ENCODE measurements at places on chromosomes 1 and 21. TPM values are rescaled to one million over a fixed set of nuclear protein-coding genes. Genes with fewer than 3 reads are reported as not detected.

FMO1 gene
- not detected for total RNA-seq

- DNase-seq = no peak
These were observed 9.8 kb downstream of the PTGFR start for GRCh38 chr1:78500529-78500928.

DNA sequence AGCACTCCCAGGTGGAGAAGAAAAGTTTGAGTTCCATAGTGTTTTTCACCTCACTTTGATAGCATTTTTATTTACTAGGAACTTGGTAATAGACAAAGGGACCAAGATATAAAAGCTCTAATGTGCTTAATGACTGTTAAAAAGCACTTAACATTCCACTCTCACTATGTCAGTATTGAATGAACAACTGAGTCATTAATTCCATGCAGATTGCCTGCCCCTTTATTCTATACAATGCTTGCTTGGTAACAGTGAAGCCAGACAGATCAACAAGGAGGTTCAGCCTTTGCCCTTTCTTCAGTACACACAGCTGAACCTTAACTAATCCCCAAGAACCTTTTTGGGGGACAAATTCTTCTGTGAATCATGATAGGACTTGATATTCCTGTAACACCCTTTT lies 425.5 kb downstream of the NUF2 start:
- DNase-seq = no peak

GRCh38 chr1:25735956-25736529 lies 64.0 kb upstream of the SELENON start:
- DNase-seq = no peak

GRCh38 chr1:203177470-203178039 lies 1.9 kb upstream of the MYBPH start:
- DNase-seq = no peak

- DNase-seq = no peak
These were observed 56.6 kb upstream of the C1orf21 start for GRCh38 chr1:184329962-184330868.

- no peak for DNase-seq
These were observed 274.1 kb downstream of the FOXD2 start for GRCh38 chr1:47711848-47712492.

- no peak for DNase-seq
These were observed 182.2 kb upstream of the DUSP10 start for GRCh38 chr1:221923929-221924598.

ACOT11 gene
- total RNA-seq = 0.61 TPM

DNA sequence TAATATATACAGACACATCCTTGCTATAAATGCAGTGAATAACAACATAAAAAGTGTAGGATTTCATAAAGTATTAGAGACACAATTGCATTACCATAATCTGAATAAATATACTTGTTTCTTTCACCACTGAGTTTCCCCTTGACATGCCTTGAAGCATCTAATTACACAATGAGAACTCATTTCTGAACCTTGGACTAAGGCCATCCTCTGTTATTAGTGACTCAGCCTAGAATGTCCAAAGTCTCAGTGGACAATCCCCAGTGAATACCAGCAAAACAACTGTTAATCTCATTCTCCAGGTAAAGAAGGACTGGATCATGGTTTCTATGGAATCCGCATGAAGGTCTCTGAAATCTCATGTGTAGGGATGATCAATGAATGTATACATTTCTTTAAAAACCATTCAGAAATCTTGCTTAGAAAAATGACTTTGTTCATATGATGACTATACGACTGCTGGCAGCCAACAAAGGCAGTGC lies at the start of gene OR2L5:
TSS of gene OR2L5 (plus strand) at position 432 of the 482 bp plus-strand sequence. CDS start 8,288 bp downstream, outside the sequence.
- no peak for DNase-seq

DNA sequence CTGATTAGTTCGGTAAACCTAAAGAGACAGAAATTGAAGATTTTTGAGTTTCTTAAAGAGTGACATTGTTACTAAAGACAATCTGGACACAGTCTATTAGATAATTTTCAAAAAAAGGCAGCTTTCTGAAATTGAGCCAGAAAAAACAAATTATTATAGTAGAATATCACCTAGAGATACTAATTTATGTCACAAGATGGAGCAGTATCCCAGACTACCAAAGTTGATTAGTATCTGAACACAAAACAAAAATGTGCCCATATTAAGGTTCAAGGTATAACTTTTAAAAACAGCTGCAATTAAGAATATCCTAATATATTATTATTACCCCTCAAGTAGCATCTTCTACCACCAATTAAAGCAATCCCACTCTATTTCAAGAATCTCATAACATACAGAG lies 40.5 kb upstream of the SYT2 start:
- no peak for DNase-seq

SPRR1B gene
- not detected for total RNA-seq

DNA sequence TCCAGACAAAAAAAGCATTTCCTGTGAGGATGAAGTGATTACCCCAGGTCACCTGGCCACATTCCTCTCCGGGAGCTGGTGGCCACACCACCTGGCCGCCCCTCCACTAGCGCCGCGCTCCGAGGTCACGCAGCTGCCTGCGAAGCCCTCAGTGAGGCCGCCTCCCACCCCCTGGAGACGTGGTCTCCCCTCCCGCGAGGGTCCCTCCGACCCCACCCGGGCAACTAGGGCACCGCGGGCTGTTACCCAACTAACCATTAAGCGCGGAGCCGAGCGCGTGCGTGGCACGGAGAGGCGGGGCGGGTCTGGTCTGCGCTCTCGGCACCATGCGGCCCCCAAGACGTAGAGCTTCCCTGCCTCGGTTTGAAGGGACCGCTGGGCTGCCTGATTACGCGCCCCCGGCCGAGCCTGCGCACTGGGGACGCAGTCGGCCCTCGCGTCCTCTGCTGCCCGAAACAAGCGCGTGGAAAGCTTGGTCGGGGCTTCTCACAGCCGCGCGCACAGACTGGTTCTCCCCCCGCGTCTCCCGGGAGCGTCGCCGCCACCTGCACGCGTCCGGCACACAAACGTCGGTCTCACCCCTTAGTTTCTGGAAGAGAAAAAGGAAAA lies 106.5 kb downstream of the SLC16A1 start:
- DNase-seq = peak; percentile 13

FPGT gene
- 26.9 TPM for total RNA-seq

CLCA1 gene
- not detected for total RNA-seq

GRCh38 chr1:242189591-242189990 lies 190.7 kb upstream of the MAP1LC3C start:
- peak; percentile 62 for DNase-seq

DNA sequence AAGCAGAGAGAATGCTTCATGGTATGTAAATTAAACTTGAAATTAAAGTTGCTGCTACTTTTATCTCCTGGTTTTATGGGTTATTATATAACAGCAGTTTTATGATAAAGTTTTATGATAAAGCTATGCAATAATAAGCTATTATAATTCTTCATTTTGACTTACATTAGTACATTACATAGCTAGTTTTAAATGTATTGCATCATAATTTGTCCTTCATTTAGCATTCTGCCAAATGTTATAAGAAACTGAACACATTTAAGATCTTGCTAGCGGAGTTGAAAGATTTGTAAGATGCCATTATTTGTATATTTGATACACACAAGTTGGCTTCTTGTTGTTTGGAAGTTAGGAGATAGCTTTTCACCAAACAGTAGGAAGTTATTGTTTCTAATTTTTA lies 101.6 kb downstream of the LRRC40 start:
- DNase-seq = no peak

DNA sequence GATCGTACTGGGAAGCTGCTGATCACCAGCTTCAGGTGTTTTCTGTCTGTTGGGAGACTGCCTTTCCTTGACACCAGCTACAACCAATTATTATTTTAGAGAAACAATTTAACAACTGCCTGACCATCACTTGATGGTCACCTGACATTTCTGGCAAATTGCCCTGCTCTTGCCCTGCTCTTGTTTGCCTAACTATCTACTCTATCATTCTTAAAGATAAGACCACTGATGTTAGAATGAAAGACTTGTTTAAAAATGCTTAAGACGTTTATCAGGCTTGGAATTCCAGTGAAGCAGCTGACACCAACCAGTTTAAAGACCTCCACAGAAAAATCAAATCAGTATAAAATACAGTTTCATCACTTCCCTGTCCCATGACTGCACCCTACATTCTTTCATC lies 423.3 kb upstream of the CAMK1G start:
- no peak for DNase-seq

DNALI1 gene
- total RNA-seq = not detected

- DNase-seq = no peak
These were observed 370.2 kb upstream of the DAB1 start for GRCh38 chr1:57794078-57794477.

DNA sequence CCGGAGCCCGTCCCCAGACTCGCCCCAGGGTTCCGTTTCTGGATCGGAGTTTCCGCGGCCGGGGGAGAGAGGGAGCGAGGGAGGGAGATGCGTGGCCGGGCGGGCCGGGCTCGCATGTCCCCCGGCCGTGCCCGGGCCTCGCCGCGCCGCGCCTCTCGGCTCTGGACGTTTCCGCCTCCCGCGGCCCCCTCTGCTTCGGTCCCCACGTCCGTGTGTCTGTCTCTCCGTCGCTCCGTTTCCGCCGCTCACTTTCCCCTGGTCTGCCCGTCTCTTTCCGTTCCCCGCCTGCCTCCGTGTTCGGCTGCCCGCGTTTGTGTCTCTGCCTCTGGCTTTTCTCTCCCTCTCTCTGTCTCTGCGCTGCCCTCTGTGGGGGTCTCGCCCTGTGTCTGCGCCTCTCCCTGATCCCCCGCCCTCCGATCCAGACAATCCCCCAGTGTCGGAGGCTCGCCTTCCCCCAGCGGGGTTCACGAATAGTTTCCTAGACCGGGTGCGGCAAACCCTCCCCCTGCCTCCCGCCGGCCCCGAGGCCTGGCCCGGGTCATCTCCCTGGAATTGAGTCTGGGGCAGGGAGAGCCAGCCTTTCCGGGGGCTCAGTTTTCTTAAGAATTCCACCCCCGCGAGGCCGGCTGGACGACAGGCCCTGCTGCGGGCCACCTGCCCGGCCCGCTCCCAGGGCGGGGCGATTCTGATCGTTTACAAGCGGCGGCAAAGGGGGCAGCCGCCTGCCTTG lies 735 bp downstream of the NBL1 start:
- no peak for DNase-seq
